Stimulated activated CD8-positive, alpha-beta memory T cell treated with anti-CD3 and anti-CD28 coated beads, Interleukin-4, amount 100 ng/mL, for 4 hours (primary cell): ENCODE measurements at places on chromosomes 11 and 22.

- DNase-seq: no peak
These were observed 247.8 kb downstream of the NTM start for GRCh38 chr11:131618201-131618600.

DNA sequence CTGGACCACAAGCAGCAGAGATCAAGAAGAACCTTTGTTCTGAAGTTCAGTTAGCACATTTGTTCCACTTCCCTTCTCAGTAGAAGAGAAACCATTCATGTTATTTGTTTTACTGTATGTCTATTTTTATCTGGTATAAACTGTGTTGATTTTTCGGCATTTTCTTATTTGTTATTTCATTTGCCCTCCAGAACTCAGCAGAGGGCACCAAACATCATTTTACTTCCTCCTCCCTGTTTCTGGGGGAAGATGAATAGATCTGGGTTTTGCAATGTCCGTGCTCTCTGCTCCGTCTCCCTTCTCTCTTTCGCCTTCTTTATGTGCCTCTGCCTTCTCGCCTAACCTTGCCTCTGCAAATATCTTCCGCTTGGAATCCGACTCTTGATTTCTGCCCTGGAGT lies 366.9 kb downstream of the NTM start:
- DNase-seq: no peak

DNA sequence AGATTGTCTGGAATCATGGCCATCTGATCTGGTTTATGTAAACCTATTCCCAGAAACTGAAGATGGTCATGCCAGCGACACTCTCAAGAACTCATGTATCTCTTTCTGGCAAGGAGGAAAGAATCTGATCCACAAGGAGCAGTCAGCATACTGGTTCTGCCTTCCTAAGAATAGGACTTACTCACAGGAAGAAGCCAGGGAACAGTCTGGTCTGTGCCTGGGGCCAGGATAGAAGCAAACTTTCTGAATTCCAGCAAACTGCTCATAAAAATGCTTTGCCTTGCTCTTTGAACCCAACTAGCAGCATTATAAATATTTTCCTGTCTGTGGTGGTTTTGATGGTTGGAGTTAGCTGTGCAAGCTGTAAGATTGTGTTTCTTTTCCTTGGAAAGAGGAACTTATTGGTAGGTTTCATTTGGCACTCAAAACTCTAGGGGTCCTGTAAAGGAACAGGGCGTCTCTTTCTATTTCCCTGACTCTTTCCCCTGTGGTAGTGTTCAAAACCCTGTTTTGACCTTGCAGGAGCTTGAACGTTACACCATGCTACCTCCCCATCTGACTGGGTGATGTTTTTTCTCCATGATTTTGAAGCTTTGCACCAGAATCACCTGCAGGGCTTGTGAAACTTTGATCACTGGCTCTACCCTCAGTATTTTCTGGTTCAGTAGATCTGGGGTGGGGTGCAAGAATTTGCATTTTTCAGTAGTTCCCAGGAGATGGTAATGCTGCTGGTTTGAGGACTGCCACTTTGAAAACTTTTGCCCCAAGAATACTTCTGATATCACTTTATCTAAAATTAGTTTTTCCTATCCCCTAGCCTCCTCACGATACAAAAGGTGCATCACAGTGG lies 627.8 kb upstream of the ANO5 start:
- no peak for DNase-seq

DNA sequence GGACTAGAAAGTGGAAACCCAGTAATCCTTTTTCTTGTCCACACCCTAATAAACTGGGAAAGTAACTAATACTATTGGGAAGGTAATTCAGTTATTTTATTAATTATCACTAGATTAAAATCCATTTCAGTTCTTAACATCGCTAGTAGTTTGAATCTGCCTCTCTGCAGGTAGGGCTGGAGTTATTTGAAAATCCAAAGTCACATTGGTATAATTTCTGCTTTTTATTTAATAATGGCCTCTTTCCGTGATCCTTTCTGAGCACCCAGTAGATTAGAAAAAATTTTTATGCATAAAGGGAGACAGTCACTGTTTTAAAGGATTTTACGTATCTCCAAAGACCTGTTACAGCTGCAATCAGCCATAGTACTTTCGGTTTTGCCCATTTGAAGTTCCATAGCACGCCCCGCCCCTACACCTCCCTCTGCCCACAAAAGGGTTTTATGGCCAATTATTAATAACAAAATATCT lies 605 bp upstream of the COPB1 start:
- DNase-seq: peak; percentile 19

GRCh38 chr11:47177846-47178245 lies 1.2 kb upstream of the ARFGAP2 start:
- no peak for DNase-seq
